Activated naive CD8-positive, alpha-beta T cell treated with anti-CD3 and anti-CD28 coated beads for 36 hours (primary cell): ENCODE measurements at places on chromosomes 1 and 21. TPM values are rescaled to one million over a fixed set of nuclear protein-coding genes. Genes with fewer than 3 reads are reported as not detected.

DNA sequence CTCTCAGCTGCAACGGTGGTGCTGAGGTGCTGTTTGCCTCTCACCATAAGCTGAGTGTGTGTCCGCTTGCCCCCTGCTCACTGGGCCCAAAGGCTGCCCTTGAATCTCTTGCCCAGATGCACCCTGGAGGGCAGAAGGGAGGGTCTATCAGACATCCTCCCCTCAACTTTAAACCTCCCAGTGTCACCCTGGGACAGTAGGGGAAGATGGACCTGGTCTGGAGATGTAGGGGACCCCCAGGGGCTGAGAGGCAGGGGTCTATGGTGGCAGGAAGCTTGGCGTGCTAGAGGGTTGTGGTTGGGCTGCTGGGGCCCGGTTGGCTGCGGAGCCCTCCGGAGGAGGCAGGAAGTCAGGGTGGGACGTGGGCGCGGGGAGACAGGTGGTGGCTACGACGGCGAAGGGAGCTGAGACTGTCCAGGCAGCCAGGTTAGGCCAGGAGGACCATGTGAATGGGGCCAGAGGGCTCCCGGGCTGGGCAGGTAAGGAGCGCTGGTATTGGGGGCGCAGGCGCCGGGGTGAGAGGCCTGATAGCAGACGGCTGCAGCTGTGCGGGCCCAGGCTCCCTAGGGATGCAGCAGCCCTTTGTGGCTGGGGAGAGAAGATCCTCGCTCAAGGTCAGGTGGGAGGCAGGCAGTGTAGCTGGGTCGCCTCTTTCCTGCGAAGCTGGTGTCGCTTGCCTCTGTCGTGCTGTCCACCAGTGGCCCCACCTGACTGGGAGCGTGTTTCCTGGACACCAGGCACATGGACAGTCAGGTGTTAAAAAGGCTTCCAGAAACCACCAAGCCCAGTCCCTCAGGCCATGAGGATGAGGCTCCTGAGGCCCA is at the start of gene LCK:
Gene LCK, plus strand, starts transcription at position 373 of the 824 bp plus-strand sequence. CDS start 23,065 bp downstream, outside the sequence.
- DNase-seq, result peak; percentile 85

GRCh38 chr1:221451741-221452140 is 290.1 kb downstream of the DUSP10 start:
- DNase-seq, result no peak

DNA sequence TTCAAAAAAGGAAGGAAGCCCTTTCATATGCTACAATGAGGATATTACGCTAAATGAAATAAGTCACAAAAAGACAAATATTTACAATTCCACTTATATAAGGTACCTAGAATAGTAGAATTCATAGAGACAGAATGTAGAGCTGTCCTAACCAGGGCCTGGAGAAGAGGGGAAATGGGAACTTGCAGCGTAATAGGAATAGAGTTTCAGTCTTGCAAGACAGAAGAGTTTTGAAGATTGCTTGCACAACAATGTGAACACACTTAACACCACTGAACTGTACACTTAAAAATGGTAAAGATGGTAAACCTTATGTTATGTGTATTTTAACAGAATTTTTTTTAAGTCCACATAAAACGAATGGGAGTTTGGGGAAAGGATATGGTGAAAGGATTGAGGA is 2.9 kb downstream of the CD1B start:
- no peak for DNase-seq

DNA sequence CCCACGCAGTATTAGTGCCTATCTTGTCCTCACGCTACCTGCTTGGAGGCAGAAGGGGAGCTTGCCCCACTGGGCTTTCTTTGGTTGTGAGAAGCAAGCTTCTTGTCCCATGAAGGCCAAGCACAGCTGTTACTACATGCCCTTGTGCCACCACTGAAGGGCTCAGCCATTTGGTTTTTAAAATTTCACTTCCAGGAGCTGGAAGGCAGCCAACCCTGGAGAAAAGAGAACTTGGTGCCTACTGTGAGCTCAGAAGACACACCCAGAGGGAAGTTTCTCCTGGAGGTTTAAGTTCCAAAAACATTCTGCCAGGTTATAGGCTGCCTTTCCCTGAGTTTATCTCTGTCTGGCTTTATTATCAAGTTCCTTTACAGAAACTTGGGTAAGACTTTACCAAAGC is 187.4 kb downstream of the SLC35F3 start:
- no peak for DNase-seq

Gene TIE1
- total RNA-seq, result 0.49 TPM

GRCh38 chr1:45051005-45051772 is 39.1 kb downstream of the UROD start:
- DNase-seq, result peak; percentile 10

Gene CELA2A
- total RNA-seq, result not detected

Gene MEX3A
- 0.34 TPM for total RNA-seq

- peak; percentile 10 for DNase-seq
Measured at GRCh38 chr1:20291645-20292084, 990 bp downstream of the VWA5B1 start.

GRCh38 chr1:3074297-3074741 is 5.3 kb downstream of the PRDM16 start:
- DNase-seq, result no peak

Gene FAM72A
- total RNA-seq, result 23.6 TPM

DNA sequence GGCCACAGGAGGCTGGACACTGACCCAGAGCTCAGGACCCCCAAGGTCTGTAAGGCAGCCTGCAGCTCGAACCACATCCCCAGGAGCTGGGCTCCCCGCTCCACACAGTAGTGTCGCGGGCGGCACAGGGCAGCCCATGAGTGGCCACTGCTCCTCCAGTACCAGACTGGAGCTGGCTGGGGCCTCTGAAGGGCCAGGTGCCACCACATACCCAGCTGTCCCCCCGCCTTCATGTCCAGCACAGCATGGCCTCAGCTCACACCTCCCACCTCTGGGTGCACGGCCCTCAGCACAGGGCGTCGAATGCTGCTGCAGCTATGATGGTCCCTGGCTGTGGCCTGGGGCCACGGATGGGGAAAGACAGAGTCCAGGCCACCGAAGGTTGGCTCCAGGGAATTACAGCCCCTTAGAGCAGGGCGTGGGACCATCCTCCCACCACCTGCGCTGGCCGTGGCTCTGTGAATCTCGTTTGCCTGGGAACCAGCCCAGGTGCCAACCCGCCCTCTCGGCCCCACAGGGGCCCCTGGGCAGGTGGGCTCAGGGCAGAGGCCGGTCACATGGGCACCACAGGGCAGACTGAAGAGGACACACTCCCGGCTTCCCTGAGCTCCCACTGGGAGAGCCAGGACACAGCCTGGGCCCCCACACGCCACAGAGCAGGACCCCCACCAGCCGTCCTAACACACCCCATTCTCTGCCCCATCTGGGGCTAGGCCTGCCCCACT is 2.1 kb upstream of the TNFRSF4 start:
- DNase-seq, result no peak

- DNase-seq, result no peak
Measured at GRCh38 chr21:20023193-20023592, 975.0 kb upstream of the NCAM2 start.

- no peak for DNase-seq
Measured at GRCh38 chr1:62077821-62078220, 116.8 kb upstream of the L1TD1 start.

- no peak for DNase-seq
Measured at GRCh38 chr1:73910466-73910865, 287.5 kb downstream of the LRRIQ3 start.

- no peak for DNase-seq
Measured at GRCh38 chr1:81549588-81550127, 251.1 kb upstream of the ADGRL2 start.

DNA sequence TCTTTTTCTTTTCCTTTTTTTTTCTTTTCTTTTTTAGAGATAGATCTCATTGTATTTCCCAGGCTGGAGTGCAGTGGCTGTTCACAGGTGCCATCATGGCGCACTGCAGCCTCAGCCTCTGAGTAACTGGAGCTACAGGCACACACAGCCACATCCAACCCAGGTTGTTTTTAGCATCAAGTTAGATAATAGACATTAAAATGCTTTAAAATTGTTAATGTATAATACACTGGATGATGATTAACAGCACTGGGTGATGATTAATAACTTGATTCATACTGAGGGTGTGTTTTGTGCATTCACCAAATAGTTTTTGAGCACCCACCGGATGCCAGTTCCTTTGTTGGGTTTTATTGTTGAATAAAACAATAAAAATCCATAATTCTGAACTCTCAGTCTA is 75.2 kb downstream of the BEND5 start:
- DNase-seq, result no peak

DNA sequence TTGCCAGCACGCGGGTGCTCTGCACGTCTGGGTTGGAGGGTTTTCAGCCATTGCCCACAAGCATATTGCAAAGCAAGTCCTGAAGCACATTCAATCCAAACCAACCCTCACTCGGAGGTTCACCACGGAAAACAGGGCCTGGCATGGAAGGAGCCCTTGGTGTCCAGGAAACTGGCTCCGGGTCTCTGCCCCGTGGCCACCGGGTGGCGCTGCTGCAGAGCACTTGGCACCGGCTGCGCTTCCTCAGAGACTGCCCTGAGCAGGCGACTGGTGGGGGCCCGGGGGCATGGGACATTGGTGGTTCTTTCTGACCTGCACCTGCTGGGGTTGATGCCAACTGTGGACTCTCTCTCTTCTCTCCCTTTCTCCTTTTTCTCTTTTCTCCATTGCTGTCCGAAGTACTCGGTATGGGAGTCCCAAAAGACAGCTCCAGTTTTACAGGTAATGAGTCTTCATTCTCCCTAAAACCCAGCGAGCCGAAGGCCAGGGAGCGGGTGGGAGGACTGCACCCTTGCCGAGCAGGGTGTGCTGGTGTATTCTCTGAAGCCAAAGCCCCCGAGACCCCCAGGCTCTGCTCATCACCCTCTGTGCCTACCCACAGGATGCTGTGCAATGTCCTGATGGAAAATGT is 4.1 kb upstream of the KCNAB2 start:
- DNase-seq, result peak; percentile 30

GRCh38 chr1:182596934-182597333 is 7.3 kb downstream of the RGS16 start:
- no peak for DNase-seq

- DNase-seq, result peak; percentile 0
Measured at GRCh38 chr1:227896710-227897655, 50.7 kb downstream of the WNT9A start.

DNA sequence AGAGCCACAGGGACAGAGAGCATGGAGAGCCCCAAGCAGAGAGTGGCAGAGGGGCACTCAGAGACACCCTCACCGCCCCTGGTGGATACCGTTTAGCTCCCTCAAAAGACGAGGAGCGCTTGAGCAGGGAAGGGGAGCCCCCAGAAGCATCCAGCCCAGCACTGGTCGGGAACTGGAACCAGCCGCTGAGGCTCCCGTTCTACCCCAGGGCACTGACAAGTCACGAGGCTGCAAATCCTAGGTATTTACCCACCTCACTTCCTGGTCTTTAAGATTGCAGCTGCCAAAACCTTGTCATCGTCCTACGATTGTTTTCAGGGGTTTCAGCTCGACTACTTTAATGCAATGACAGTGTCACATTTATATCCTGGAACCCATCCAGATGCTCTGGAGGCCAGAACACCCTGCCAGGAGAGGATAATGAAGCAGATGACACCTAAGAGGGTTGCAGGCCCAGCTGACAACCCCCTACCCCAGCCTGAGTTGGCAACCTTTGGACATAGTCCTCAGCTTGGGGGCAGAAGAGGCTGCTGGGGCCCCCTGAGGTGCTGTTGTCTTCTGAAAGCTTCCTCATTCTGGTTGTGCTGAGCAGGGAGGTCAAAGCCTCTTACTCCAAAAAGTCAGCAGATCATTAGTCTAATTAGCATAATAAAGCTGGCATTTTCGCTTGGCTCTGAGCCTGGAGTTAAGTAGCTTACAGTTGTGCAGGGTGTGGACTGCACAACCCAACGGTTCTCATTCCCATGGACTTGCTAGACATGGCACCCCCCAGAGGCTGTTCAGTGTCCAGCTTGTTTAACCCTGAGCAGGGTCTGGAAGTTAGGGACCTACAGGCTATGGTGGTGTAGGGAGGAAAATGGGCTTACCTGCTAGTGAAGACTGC is 20.6 kb upstream of the BACE2 start:
- no peak for DNase-seq

Gene TP73
- total RNA-seq, result 0.50 TPM

- DNase-seq, result no peak
Measured at GRCh38 chr1:33344896-33345560, 24.1 kb upstream of the A3GALT2 start.

GRCh38 chr1:72186733-72187307 is 95.5 kb downstream of the NEGR1 start:
- no peak for DNase-seq

- DNase-seq, result no peak
Measured at GRCh38 chr1:218502383-218502782, 157.2 kb downstream of the TGFB2 start.

DNA sequence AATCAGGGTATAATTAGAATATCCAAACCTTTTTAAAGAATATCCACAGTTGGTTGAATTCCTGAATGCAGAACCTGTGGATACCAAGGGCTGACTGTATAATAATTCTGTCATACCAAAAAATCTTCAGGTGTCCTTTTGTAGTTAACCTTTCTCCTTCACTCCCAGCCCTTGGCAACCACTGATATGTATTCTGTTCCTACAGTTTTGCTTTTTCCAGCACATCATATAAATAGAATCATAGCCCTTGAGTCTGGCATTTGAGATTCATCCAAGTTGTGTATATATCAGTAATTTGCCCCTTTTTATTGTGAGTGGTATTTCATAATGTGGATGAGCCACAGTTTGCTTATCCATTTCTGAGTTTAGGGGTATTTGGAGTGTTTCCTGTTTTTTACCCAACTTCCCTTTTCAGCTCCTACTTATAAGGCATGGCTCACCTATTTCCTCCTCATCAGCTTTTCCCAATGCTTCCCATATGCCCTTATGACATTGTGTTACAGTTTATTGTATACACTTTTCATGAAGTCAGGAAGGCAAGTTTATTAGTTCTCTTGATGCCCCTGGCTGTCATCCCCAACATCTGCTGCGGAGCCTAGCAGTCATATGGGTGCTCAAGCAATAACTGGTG is 35.0 kb upstream of the AGO1 start:
- DNase-seq, result no peak

DNA sequence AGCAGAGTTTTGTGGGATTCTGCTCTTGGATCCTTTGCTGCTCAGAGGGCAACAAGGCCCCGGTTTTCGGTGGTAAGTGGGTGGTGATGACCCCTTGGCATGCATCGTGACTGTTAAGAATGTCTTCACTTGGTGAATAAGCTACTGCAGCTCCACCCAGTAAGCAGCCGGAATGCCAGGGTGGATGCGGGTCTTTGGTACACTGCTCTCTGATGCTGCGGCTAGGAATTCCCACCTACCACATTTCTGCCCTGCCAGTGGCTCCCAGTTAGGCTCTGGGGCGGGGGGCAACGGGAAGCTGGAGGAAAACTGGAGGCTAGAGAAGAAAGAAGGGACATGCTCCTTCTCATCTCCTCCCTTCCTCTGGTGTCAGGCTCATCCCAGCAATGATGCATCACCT is 180.4 kb upstream of the GALNT2 start:
- no peak for DNase-seq
